Caudate nucleus (tissue), 63 donors: ENCODE measurements at places on chromosomes 3 and 15.

- no peak for DNase-seq
Measured at GRCh38 chr15:82064824-82065223, 19.0 kb upstream of the MEX3B start.

DNA sequence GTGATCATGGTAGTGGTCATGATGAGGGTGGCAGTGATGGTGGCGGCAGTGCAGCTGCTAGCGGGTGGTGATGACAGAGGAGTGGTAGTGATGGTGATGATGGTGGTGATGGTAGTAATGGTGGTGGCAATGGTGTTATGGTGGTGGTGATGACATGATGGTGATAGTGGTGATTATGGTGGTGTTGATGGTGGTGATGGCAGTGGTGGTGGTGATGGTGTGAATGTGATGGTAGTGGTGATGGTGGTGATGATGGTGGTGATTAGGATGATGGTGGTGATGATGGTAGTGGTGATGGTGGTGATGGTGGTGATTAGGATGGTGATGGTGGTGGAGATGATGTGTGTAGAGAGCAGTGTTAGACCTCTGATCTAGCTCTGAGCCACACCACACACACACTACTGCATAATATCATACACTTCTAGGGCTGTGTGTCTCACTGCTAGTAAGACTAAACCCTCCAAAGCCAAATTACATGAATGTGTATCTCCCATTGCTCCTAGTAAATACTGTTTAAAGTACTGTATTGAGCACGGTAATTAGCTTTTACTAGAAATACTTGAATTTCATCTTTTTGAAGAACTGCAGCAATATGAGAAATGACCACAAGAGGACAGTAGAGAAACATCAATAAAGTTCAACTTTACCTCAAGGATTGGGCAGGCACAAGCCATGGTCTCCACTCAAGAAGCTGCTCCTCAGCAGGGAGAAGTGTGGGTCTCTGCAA, 28.8 kb downstream of the TMED3 start:
- no peak for DNase-seq

DNA sequence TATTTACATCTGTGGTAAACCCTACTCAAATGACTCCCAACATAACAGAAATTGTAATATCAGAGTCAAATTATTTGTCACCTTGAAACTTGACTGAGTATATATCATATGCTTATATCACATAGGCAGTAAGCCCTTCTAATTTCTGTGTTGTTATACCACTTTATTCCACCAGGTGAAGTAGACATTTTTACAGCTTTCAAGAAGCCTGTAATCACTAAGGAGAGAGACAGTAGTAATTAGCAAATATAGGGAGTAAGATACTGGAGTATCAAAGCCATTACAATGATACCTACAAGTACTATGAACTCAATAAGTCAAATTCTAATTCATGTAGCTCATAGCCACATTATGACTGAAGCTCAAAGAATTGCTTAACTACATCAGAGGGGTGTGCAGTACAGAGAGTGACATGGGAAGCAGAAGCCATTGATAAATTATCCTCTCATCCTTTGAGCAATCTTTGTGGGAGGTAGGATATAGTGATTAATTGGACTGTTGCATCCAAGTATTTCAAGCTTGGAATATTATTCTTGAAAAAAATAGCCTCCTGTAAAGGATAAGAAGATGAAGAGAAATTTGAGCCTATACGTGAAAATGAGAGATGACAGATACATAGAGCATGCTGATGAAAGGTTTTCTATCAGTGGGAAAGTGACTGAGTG, 1005.9 kb downstream of the ZPLD1 start:
- DNase-seq = no peak

DNA sequence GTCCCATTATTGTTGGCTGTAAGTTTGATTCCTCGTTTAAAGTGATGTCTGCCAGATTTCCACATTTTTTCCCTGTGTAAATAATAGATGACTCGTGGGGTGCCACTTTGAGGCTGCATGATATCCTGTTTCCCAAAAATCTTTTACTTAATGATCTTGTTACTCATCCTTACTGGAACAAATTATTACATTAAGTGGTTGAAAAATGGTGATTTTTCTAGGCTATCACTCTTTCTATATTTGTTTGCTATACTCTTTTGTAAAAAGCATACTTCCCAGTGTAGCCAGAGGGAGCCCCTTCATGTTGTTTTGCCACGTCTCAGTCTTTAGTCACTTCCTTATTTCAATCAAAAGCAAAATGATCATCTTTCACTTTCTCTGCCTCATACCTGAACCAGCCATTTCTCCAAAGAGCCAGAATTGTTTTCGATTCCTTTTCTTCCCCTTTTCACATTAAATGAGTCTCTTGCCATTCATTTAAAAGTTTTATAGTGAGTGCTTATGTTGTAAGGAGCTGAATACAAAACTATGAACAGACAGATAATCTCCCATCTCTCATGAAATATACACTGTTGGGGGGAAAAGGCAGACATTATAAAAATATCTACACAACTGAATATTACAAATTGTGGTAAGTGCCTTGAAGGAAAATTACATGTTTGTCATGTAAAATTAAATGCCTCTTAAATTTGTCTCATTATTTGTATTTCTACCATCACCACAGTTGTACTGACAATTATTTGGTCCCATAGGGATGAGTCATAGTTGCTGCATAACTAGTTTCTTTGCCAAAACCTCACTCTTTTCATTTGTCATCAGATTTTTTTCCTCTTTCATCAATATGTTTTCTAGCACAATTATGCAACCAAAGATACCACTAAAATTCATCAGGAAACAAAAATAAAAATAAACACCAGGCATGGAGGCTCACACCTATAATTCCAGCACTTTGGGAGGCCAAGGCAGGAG, 41.5 kb downstream of the ADGRG7 start:
- no peak for DNase-seq

DNA sequence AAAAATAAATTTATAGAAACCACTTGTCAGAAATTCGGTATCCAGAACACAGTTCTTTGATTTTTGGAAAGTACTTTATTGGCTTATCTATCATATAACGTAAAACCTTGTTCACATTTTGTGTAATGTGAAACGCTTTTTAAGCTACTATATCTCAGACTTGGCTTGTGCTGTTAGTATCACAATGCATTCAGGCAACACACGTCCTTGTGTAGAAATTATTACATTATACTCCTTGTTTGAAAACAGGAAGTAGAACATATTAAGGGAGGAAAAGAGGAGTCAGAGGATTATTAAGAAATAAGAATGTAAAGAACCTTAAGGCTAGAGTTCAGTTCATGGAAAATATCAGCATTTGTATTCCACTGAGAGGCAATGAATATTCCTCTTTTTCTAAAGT, 1.6 kb downstream of the DNAJC13 start:
- DNase-seq = no peak

- DNase-seq = no peak
Measured at GRCh38 chr15:98160236-98160635, 199.7 kb downstream of the ARRDC4 start.

DNA sequence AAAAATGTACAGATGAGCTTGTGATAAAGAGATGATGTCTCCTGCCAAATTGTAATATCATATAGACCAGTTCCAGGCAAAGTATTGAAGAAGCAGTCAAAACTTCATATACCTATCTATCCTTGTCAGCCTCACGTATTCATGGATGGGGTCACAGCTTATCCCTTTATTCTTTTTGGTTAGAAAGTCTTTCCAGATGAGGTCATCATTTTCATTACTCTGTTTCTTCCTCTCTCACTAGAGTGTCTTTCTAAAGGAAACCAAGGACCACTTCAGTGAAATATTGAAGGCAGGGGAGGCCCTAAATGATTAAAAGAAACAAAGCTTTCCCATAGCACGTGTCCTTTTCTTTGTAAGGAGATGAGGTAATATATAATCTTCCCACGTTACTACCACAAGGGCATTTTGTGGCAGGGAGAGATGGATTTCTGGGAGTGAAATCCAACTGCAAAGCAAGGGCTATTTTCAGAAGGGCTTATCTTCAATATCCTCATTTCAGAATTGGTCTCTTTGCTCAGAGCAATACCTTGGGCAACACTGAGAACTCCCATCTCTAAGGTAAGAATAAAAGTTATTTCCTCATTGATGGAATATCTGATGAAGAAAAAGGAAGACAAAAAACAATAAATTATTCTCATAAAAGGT, 260.2 kb downstream of the TIGIT start:
- no peak for DNase-seq

GRCh38 chr15:70474471-70475406, 288.6 kb downstream of the UACA start:
- DNase-seq = no peak

GRCh38 chr3:182258538-182259177, 534.6 kb upstream of the ATP11B start:
- DNase-seq = no peak

- no peak for DNase-seq
Measured at GRCh38 chr3:193029800-193030199, 112.1 kb upstream of the MB21D2 start.
